ENCODE measurements at places on chromosomes 4 and X.

GRCh38 chrX:17669891-17670290, 67.4 kb upstream of the SCML1 start:
- no peak for DNase-seq

DNA sequence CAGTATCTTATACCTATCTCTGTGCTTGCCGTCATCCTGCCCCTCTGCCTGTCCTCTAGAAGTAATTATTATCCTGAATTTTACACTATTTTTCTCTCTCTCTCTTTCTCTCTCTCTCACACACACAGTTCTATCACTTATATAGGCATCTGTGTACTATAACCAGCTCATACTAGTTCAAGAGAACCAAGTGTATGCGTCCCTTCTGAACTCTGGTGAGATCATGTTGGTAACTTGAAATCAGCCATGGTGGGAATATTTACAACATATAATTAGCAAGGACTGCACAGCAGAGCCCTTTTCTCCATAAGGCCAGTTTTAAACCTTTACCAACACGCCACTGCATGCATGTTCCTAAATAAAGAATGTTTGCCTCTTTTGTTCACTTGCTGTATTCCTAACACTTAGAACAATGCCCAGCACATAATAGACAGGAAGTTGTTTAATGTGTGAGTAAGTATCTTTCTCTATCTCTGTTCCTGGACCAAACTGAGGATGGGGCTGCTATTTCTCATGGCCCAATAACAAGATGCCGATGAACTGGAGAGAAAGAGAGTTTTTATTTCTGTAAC, 51.1 kb upstream of the IL21 start:
- DNase-seq, result no peak

DNA sequence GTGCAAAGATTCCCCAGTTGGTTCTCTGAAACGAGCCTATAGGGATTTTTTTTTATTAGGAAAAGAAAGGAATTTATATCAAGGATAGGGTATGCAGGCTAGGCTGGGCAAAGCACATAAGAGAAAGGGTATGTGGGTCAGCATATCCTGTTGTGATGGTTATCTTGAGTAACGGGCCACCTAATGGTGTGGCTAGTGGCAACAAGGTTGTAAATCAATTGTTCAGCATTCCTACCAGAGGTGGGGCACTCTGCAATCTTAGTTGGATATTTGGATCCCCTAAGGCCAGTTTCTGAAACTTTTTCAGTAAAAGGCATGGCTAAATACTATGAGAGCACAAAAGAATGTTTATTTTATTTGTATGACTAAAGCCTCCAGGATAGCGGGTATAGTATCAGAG, 42.7 kb downstream of the DCAF12L1 start:
- no peak for DNase-seq

DNA sequence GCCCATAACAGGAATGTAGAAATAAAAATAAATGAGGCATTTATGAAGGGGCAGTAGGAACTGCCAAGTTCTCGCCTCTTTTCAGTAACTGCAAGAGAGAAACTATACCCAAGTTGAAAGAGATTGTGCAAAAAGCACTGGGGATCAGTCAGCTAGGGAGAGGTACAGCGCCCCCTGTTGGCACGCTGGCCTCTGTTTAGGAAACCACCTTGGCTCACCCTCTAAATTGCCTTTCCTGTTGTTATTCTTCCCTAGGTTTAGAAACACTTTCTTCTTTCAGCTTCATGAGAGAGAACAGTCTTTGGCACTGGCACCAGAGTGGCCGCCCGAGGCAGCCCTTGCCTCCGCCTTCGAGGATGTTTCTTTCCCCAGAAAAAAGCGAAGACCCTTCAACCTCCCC, 348.5 kb downstream of the MID1IP1 start:
- DNase-seq, result peak; percentile 55

DNA sequence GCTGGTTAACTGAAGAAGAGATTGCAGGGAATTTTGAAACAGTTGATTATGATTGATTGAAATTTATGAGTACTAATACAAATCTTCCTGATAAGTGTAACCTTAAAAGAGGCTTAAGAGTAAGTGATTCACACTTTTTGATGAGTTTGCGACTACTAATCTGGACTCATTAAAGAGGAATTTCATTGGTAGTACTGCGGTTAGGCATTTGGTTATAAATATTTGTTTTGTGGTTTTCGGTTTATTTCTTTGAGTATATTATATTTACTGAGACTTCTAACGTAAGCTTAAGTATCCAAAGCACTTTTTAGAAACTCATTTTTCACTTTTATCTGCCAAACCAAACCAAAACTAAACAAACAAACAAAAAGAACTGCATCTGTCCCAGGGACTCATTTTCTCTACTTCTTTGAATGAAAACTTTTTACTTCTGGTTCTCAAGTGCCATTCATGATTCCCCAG, 20.7 kb downstream of the SLIT2 start:
- no peak for DNase-seq

DNA sequence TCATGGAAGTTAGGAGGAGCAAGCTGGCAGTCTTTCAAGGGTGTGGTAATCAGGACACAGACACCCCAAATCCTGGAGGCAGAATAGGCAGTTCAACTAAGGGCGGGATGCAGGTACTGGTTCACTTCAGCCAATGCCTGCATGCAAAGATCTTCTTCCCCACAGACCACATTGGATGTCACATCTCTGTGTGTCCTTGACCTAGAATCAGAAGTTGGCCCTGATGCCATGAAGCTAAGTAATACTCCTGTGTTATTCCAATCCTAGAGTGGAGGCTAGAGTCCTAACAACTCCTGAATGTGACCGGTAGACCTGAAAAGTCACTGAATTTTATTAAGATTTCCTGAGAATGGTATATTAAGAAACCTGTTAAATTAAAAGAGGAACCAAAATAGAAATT, 165.5 kb downstream of the DMD start:
- no peak for DNase-seq

GRCh38 chr4:113270520-113271319, 221.3 kb downstream of the ANK2 start:
- DNase-seq, result no peak

DNA sequence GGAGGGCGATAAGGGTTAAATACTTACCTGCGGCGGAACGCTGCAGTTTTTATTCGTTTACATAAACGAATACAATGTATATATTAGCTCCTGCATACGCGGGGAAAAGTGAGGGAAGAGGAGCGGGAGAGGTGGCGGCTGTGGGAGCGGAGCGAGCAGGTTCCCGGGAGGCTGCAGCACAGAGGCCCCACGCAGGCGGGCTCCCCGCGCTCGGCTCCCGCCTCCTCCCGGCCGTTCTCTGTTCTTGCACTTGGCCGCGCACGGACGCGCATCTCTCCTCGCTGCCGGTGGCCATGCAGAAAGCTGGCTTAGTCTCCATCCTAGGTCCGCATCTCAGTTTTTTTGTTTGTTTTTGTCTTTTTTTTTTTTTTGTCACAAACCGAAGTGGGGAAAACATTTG, 340.4 kb upstream of the FAT1 start:
- no peak for DNase-seq

DNA sequence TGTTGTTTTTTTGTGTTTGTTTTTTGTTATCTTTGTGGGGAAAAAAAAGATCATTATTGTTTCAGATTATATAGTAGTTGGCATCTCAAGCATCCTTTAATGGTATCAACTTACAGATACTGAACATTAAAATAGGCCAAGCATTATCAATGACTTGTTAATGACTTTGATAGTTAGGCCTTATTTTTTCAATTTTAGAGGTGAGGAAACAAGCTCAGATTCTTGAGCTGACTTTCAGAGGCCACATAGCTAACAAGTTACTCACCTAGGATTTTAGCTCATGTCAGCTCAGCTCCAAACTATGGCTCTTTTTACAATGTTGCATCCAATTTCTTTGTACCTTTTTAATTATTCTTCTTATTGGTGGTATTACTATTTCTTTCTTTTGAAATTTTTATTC, 471 bp upstream of the PLAC8 start:
- DNase-seq, result no peak

GRCh38 chr4:113302051-113302450, 252.6 kb downstream of the ANK2 start:
- no peak for DNase-seq

DNA sequence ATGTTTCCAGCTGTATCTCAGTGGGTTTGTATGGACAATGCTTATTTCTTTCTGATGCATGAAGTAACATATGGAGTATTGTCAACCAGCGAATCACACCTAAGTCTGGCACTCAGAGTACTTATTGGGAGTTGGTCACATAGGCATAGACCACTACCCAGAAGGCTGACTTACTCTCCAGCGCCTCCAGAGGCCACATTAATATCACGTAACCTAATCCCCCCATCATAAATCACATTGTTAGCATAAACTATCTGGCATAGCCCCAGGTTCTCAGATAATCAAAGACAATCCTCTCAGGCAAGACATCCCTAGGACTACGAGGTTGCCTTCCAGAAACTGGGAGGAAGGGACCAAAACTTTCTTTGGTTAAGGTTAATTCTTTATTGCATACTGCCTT, 560.5 kb upstream of the PABPC4L start:
- no peak for DNase-seq

- DNase-seq, result no peak
Observed at GRCh38 chrX:6810776-6811175, 275.9 kb upstream of the VCX3A start.

- no peak for DNase-seq
Observed at GRCh38 chr4:12138488-12138887, 709.8 kb upstream of the HS3ST1 start.

DNA sequence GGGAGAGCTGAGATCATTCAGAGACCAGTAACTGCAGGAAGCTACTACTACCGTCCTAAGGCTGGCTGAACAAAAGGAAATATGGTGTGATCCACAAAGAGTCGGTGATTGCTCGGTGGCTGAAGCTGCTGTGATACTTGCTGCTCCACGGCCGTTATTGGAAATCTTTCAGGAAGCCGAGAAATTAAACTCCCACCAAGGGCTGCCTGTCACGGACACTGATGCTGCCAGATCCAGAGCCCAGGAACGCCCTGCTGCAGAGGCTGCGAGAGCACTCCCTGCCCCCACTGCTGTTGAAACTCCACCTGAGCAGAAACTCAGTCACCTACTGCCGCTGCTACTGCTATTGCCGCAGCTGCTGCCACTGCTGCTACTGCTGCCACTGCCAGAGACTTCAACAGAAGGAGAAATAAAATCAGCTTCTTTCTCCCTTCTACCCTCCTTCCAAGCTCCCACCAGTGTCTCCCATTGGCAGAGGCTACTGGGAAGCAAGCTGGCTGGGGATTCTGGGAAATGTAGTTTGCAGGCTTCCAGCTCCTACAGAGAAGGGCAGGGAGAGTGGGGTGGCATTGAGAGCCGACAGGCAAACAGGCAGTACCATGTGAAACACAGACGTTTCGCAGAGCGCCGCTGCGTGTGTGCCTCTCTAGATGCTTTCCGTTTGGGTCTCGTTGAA, 126.0 kb upstream of the ENPP6 start:
- DNase-seq, result peak; percentile 87
